ENCODE measurements at places on chromosomes 12 and 14. TPM values are rescaled to one million over a fixed set of nuclear protein-coding genes. Genes with fewer than 3 reads are reported as not detected.

The PLCZ1 gene
- polyA plus RNA-seq = 0.15 TPM

The NUDT4 gene
- polyA plus RNA-seq = 19.2 TPM

GRCh38 chr12:52557476-52557875 is 4.5 kb upstream of the KRT71 start:
- no peak for DNase-seq
- no peak overlapping the region for H3K27ac ChIP-seq
- no peak overlapping the region for H3K4me3 ChIP-seq
- H3K27me3 ChIP-seq = no peaks in the 10 kb centered on the region

DNA sequence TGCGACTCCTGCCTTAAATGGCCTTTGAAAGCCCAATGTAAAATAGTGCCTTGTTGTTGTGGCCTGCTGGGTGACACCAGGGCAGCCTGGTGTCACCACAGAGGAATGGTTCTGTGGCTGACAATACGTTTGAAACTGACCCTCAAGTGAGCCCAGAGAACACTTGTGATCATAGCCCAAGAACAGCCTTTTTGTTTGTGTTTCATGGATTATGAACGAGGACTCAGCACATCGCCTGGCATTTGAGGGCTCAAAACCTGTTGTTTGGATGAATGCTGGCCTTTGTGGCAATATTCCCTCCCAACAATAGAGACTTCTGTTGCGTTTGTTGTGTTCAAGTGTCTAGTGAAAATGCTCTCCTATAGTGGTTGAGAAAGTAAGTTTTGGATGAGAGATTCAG is 48.5 kb downstream of the TSPAN9 start:
- no peaks in the 10 kb centered on the region for H3K27me3 ChIP-seq
- no peaks in the 10 kb centered on the region for H3K36me3 ChIP-seq
- H3K4me3 ChIP-seq = no peak overlapping the region
